ENCODE measurements at places on chromosomes 4 and X.

DNA sequence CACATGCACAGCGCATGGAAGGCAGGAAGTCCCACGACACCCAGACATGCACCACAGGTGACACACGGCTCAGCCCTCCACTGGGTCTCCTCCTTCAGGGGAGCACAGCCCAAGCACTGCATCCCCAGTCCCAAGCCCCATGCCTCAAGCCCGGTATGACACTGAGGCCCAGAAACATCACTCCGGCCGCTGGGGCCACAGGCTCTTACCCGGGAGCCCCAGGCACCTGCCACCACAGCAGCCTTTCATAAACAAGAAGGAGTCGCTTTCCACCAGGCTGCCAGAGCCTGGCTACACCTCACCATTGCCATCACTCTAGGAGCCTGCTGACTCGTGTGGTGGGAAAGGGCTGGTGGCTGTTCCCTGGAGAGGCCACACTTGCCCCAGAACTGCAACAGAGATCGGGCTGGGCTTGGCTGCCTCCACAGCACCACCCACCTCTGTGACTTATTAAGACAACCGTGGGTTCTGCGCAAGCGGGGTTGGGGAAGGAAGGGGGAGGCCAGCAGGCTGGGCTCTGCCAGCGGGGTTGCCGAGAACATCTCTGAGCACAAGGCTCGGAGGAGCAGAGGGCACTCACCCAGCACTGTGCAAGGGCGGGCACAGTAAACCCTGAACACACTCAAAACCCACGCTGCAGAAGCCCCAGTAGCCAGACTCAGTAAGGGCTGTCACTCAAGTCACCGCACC is 4.5 kb downstream of the HAUS7 start:
- no peak for DNase-seq

- DNase-seq = no peak
These were observed 219.2 kb downstream of the MAML3 start for GRCh38 chr4:139934708-139935195.

DNA sequence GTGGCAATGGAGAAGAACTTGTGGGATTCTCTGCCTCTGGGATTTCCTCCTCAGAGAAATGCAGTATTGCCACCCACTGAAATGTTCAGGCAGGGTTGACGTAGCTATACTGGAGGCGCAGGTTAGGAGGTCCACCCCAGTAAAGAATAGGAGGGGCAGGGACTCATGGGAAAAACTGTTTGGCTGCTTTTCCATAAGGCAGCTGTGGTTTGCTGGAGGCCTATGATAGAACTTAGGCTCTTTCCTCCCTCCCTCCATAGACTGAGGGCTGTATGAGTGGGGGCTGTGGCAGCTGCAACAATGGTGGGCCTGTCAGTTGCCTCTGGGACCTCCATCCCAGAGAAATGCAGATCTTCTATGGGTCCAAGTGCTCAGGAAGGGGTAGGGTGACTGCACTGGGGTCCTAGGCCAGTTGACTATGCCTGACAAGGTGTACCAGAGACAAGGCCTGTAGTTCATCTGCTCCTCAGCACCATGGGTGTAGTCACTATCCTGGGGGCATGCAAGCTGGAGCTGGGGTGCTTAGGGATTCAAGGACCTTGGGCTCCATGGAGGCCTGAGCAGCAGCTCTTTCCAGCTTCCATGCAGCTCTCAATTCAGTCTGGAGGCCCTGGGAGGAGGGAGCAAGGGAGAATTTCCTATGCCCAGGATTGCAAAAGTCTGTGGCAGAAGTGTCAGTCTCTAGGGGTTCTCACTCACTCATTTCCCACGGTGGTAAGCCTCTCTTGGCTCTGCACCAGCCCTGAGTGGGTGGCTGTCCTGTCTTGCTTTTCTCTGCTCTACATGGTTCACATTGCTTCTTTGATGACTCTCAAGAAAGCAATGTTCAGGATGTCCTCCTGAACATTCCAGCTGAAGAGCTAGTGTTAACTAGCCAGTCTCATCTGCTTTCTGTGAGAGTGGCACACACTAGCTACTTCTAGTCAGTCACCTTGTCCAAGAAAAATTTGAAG is 353.0 kb downstream of the IDS start:
- no peak for DNase-seq

DNA sequence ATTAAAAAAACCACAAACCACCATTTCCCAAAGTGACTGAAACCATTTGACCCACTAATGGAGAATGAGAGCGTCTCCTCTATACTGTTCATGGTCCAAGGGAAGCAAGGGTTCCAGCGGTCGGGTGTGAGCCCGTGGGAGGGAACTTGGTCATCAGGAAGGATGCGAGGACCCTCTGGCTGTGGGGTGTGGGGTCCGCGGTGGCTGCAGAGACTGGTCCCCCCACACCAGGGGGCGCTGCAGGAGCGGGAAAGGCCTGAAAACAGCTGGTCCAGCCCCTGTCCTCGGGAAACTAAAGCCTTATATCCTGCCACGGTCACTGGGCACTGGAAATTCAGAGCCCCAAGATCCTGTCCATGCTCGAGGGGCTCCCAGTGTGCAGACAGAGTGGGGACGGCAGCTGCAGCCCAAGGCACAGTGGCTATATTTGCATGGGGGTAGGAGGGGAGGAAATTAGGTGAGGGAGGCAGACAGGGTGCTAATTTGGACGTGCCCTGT is 4.3 kb downstream of the BLOC1S4 start:
- no peak for DNase-seq

- DNase-seq = no peak
These were observed 110.0 kb downstream of the IRF2 start for GRCh38 chr4:184364100-184364921.

GRCh38 chr4:152064753-152065152 is 303.9 kb upstream of the GATB start:
- no peak for DNase-seq

GRCh38 chr4:68359508-68359907 is 9.6 kb upstream of the YTHDC1 start:
- no peak for DNase-seq

- DNase-seq = no peak
These were observed 17.8 kb downstream of the SSR4 start for GRCh38 chrX:153812220-153812619.

GRCh38 chrX:153828308-153828707 is 2.0 kb downstream of the PDZD4 start:
- DNase-seq = no peak

DNA sequence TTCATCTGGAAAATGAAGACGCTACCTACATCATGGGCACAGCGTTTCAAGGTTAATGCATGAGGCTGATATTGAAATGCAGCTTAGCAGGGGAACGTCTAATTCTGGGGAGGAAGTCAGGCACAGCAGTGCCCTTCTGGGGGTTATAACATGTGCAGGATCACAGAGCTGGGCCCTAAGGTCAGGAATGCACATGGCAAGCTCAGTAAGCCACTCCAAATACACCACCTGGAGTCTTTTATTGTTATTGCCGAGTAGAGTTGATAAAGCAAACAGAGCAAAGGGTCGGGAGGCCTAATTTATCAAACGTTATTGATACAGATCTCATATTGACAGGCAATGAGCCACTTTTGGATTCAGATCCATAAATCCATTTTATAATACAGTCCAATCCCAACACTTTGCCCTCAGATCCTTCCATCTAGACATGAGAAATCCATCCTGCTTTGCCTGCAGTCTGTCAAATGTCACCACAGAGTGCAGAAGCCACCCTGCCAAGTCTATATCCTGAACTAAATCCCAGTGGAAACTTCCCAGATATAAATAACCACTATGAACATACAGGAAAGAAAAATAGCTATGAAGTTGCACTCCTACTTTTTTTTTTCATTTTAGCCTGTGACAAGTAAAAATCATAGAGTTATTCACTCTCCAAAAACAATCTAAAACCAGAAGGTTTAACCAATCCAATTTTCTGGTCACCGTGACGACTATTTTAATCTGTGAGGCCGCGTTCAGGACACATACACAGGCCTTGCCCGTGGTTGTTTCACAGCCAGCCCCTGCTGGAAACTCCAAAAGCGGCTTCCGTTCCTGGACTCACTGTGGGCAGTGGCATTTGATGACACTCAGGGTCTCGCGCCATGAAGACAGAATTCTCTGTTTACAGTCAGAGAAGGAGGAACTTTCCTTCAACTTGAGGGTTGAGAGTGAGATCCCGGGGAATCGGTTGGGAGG is 335.4 kb downstream of the DHX15 start:
- no peak for DNase-seq

- no peak for DNase-seq
These were observed 6.6 kb downstream of the USP26 start for GRCh38 chrX:133090236-133090809.

DNA sequence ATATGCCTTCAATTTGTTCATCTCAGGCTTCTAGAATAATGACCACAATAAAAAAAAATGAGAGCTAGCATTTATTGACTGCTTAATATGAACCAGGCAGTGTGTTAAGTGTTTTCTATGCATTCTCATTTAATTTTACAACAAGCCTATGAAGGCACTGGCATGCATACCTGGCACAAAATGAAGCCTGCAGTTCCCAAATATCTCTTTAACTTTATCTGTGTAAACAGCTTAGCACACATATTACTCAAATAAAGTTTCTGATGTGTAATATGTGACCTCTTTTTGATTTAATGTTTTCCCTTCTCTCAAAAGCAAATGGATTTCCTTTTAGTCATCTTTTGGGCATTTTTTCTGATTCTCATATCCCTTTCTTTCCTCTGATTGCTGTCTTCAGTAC is 671.8 kb downstream of the PCDH7 start:
- DNase-seq = peak; percentile 90

- no peak for DNase-seq
These were observed 34.5 kb upstream of the FAM9C start for GRCh38 chrX:13078739-13079444.

DNA sequence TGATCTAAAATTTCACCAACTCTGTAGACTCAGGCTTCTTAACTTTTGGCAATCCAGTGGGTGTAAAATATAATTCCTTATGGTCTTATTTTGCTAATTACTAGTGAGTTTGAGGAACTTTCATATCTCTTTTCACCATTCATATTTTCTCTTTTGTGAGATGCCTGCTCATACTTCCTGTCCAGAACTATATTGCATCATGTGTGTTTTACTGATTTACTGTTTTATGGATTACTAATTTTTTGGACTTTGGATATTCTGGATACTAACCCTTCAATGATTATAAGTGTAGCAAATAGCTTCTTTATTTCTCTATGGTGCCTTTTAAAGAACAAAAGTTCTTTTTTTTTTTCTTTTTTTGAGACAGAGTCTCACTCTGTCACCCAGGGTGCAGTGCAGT is 20.6 kb downstream of the GSX2 start:
- DNase-seq = no peak

DNA sequence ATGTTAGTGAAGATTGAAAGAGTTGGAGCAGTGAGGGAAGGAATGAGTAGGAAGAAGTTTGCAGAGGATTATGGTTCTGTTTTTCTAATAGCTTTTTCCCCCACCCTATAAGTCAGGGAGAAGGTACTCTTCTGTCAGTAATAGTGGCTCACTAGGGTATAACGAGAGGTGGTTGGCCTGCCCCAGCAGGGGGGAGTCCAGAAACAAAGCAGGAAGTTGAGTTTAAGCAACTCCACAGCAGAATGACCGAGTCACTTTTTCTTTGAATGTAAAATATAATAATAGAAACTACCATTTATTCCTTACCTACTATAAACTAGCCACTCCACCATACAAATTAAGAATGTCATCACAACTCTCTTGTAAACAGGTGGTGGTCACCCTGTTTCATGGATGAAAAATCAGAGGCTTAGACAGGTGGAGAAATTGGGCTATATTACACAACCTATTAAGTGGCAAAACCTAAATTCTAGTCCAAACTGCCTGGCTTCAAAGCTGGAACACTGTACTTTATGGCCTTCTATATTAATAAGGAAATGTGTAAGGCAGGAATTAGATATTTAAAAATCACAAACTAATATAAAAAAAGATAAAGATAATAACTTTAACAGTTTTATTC is 21.9 kb downstream of the AP1AR start:
- no peak for DNase-seq

- no peak for DNase-seq
These were observed 113.9 kb upstream of the ANXA3 start for GRCh38 chr4:78437608-78438088.

- DNase-seq = no peak
These were observed 5.2 kb downstream of the PNMA5 start for GRCh38 chrX:152988536-152989291.

DNA sequence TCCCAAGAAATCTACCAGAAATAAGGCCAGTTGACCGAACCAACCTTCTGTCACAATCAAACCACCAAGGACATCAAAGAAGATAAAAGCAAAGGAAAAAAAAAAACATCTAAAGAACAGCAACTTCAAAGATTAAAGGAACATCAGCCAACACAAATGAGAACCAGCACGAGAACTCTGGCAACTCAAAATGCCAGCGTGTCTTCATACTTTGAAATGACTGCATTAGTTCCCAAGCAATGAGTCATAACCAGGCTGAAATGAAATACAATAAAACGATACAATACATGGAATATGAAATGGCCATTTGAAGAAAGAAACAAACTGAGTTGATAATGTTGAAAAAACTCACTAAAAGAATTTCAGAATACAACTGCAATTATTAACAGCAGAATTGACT is 611.6 kb upstream of the GRIA3 start:
- no peak for DNase-seq

GRCh38 chr4:10589799-10590198 is 94.8 kb downstream of the CLNK start:
- no peak for DNase-seq

DNA sequence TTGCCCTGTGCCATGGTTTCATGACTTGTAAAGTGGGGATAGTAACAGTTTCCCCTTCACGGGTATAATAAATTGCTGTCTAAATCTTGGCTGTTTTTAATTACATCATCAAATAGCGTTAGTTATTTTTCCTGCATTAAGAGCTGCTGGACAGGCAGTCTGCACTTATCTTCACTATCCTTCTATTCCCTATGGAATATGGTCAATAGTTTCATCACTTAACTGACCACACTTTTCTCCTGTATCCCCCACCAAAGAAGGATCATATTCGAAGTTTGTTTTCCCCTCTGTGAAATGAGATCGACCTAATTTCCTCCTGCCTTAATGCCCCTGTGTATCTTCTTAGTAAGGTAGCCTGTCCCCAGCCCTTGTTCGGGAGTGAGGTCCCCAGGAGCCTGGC is 133.2 kb downstream of the SHROOM3 start:
- DNase-seq = no peak

DNA sequence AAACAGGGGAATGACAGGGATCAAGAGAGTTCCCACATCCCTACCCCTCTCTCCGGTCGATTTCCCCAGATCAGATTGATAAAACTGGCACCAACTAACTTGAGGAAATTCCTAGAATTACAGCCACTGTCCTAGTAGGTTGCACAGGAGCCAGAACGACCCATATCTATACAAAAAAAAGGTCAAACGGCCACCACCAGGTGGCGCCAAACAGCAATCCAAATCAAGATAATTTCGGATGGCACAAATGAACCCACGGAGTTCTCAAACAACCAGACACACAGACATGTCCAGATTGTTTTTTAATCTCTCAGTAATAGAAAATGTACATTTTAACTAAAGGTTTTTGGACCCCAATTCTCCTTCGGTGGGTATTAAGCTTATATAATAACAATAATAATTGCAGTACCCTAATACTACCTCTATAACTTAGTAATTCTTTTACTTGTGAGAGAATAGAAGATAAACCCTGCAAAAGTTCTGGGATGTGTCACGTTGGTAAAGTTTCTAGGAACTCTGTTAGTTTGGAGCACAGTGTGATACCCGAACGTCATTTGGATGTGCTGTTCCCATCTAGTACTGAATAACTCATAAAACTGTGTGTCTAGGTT is 212.6 kb downstream of the SPOCK3 start:
- no peak for DNase-seq

GRCh38 chrX:72009731-72010130 is 99.1 kb downstream of the NHSL2 start:
- DNase-seq = no peak

- peak; percentile 77 for DNase-seq
These were observed 25.5 kb downstream of the UTP14A start for GRCh38 chrX:129931411-129932015.

GRCh38 chr4:129328162-129328561 is 232.2 kb downstream of the C4orf33 start:
- DNase-seq = no peak
